Activated naive CD4-positive, alpha-beta T cell treated with anti-CD3 and anti-CD28 coated beads for 36 hours (primary cell): ENCODE measurements at places on chromosomes 2 and 18. TPM values are rescaled to one million over a fixed set of nuclear protein-coding genes. Genes with fewer than 3 reads are reported as not detected.

DNA sequence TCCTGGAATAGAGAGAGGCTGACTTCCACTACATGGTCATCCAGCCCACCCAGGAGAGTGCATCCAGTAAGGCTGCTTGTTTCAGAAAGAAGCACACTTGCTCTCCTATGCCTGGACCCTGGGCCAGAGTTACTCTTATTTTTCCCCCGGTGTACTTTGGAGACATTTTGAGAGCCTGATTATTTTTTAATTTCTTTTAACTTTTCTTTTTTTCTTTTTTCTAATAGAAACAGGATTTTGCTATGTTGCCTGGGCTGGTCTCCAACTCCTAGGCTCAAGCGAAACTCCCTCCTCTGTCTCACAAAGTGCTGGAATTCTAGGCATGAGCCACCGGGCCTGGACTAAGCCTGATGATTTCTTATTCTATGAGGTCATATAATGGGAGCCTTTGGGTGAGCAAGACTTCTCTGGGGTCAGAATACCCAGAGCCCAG lies 62.2 kb downstream of the RPL37A start:
- no peak for DNase-seq
- H3K4me3 ChIP-seq: no peak overlapping the region
- H3K27ac ChIP-seq: no peak overlapping the region
- H3K4me1 ChIP-seq: no peaks in the 10 kb centered on the region
- H3K36me3 ChIP-seq: no peaks in the 10 kb centered on the region

The LRRC30 gene
- not detected for total RNA-seq

DNA sequence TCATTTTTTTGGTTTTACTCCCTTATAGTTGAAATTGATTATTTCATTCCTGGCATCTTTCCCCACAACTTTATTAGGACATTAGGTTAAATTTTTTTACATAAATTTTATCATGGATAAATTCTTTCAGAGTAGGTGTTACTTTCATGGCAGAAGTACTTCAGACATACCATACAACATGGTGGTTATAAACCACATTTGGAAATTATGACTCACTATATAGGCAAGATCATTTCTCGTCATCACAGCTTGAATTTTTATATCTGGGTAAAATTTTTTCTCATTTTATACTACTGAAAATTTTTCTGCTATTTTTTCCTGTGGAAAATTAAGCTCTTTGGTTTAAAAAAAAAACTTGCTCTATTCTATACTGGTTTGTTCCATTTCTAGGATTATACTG lies 111.9 kb upstream of the COL5A2 start:
- no peaks in the 10 kb centered on the region for H3K27me3 ChIP-seq
- H3K27ac ChIP-seq: peak overlapping the region; percentile 81
- DNase-seq: no peak
- H3K4me1 ChIP-seq: peaks cover 61% of the 10 kb centered on the region

GRCh38 chr2:857081-857480 lies 93.6 kb upstream of the SNTG2 start:
- no peak overlapping the region for H3K27ac ChIP-seq
- no peaks in the 10 kb centered on the region for H3K36me3 ChIP-seq
- H3K4me3 ChIP-seq: no peak overlapping the region
- H3K4me1 ChIP-seq: peaks cover 19% of the 10 kb centered on the region

The TDRD15 gene
- total RNA-seq: not detected
